ENCODE measurements at places on chromosomes 13 and 19.

GRCh38 chr13:60617991-60618733 lies 221.1 kb downstream of the TDRD3 start:
- no peak for DNase-seq

GRCh38 chr19:56751078-56751489 lies 79.5 kb upstream of the ZNF835 start:
- DNase-seq: no peak

GRCh38 chr13:50521831-50522149 lies 321.7 kb downstream of the DLEU7 start:
- DNase-seq: no peak

DNA sequence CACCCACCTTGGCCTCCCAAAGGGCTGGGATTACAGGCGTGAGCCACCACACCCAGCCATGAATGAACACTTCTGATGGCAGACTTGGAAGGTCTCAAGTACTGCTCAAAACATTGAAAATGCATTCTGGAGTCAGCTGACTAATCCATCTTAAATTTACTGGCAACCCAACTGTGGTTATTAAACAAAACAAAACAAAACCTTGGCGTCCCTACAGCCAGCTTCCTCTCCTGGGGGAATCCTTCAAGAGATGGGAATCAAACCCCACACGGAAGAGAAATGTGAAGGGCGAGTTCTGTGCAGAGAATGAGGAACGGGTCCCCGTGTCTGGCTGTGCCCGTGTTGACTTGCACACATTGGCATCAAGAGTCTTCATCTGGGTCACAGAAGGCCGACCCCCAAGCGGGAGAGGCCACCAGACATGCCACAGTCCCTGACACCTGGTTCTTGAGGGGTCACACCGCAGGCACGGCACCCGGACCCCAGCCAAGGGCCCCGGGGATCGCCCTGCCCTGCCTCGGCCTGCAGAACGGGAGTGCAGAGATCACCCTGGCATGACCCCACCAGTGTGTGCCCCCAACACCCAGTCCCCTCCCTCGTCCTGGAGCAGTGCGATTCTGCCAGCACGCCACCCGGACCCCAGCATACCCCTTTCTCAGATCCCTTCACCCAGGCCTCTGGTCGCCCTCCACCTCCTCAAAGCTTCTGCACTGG lies 3.2 kb downstream of the MAP2K2 start:
- DNase-seq: no peak

- DNase-seq: no peak
Observed at GRCh38 chr19:2288338-2288817, 6.4 kb upstream of the PEAK3 start.

GRCh38 chr13:113451951-113452421 lies 1.3 kb downstream of the ADPRHL1 start:
- DNase-seq: no peak

- DNase-seq: no peak
Observed at GRCh38 chr13:80251403-80251802, 89.5 kb downstream of the SPRY2 start.

GRCh38 chr19:16623576-16623975 lies 4.4 kb downstream of the MED26 start:
- DNase-seq: no peak

DNA sequence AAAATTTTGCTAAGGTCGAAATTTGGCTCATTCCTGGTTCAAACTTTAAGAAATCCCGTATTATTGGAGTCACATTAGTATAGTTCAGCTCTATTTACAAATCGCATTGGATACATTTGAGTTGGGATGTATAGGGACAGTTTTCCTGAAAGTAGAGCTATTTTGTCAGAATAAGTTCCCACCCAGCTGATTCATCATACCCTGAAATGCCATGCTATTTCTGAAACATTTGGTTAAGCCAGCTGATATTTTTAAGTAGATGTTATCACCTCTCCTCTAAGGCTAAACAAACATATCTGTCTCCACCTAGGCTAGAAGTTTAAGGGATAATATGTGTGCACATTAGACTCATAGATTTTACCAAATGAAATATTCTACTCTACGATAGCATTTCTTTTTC lies 226.2 kb upstream of the ARGLU1 start:
- no peak for DNase-seq

DNA sequence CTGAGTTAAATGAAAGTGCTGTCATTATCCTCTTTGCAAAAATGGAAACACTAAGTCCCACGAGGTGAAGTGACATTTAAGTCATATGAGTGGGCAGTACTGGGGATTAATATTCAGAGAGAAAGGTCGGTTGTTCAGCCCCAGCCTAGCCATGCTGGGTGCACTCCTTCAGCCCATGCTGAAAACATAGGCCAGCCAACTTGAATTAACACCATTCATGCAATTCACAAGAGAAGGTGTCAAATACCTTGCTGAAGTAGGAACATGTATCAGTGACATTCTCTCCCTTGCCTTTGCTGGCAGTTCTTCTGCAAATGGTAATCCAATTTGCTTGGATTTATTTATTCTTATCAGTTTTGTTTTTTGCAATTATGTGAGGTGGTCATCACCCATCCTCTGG lies 256.3 kb downstream of the DNAJC15 start:
- no peak for DNase-seq

- no peak for DNase-seq
Observed at GRCh38 chr19:10268071-10268470, 2.8 kb upstream of the ICAM1 start.

DNA sequence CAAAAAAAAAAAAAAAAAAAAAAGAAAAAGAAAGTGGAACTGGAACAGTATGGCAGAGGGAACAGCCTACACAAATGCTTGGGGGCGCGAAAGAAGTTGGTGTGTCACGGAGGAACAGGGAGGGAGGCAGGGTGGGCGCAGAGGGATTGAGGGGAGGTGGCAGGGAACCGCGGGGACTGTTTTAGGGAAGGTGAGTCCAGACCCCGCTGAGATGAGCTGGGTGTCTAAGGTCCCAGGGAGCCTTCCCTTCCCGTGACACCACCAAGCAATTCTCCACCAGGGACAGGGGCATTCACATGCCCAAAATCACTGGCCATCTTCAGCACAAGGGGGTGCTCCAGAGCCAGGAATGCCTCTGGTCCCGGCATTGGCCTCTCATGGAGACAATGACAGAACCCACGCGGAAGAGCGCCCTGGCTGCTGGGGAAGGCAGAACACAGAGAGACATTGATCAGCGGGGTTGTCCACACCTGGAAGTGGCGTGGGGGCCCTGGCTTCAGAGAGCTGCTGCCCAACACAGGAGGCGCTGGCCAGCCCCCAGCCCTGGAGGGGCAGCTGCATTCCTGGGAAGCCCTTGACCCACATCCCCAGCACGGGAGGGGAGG lies 6.9 kb downstream of the PEAK3 start:
- DNase-seq: peak; percentile 43

DNA sequence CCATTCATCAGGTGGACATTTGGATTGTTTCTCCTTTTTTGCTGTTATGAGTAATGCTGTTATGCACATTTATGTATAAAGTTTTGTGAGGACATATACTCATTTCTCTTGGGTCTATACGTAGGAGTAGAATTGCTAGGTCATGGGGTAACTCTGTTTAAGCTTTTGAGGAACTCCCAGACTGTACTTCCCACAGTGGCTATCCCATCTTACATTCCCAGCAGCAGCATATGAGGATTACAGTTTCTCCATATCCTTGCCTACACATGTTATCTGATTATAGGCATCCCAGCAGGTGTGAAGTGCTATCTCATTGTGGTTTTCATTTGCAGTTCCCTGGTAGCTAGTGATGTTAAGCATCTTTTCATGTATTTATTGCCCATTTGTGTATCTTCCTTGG lies 5.9 kb downstream of the ZSCAN22 start:
- DNase-seq: no peak

DNA sequence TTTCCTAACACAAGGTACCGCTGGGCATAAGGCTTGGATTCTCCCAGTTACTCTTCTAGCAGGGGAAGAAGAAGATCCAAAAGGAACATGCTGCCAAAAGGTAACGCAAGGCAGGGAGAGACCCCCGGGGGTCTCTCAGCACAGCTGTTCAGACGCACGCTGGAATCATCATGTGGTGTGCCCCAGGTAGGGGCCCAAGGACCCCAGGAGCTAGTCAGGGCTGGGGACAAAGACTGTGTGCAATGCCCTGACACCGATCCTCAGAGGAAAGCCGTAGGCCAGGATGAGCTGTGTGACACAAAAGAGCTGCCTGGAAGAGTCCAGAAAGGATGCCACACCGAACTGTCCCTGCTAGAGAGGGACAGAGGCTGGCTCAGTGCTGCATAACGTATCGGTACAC lies 22.3 kb upstream of the EPHX3 start:
- no peak for DNase-seq

- no peak for DNase-seq
Observed at GRCh38 chr19:38648769-38649304, 1.4 kb downstream of the ACTN4 start.

DNA sequence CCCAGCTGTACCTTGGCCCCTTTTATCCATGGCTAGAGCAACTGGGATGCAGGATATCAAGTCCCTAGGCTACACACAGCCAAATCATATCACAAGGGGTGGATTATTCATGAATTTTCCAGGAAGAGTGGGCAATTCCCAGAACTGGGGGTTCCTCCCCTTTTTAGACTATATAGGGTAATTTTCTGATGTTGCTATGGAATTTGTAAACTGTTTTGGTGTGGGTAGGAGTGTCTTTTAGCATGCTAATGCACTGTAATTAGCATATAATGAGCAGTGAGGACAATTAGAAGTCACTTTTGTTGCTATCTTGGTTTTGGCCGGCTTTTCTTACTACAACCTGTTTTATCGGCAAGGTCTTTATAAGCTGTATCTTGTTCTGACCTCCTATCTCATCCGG lies 18.0 kb upstream of the IGFL4 start:
- no peak for DNase-seq

GRCh38 chr19:45578861-45579260 lies 5.7 kb downstream of the OPA3 start:
- no peak for DNase-seq

DNA sequence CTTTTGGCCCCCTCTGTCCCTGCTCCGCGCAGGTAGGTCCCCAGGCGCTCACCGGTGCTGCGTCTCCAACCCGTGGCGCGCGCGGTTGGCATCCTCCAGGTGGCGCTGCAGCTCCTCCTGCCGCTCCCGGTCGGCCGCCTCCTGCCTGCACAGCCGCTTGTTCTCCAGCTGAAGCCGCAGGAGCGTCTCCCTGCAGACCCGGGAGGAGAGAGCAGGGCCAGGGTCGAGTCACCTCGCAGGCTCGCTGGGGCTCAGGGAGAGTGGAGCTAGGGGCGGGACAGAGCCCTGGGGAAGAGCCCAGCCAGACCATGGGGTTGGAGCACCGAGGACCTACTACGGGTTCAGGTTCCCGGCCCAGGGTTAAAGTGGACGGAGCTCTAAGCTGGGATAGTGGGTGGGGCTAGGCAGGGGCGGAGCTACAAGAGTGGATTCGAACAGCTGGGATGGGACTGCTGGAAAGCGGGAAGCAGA lies 9.3 kb downstream of the HOOK2 start:
- DNase-seq: peak; percentile 72

DNA sequence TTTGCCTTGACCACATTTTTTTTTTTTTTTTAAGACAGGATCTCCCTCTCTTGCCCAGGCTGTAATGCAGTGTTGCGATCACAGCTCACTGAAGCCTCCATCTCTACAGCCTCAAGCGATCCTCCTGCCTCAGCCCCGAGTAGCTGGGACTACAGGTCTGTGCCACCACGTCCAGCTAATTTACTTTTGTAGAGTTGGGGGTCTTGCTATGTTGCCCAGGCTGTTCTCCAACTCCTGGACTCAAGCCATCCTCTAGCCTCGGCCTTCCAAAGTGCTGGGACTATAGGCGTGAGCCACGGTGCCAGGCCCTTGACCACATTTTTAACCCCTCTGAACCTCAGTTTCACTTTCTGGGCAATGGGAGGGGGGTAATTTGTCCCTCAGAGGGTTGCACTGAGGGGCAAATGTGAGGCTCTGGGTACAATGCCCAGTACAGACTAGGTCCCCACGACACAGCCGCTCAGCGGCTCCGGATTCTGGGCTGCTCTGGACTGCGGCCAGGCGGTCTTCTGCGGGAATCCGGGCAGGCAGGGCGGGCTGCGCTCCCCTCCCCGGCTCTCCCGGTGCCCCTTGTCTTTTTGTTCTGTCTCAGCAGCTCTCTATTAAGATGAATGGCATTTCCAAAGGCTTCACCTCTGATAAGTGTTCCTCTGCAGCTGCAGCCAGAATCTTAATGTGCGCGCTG lies 3.8 kb upstream of the ALOX5AP start:
- no peak for DNase-seq

- DNase-seq: no peak
Observed at GRCh38 chr19:2428321-2428690, 920 bp upstream of the TIMM13 start.

DNA sequence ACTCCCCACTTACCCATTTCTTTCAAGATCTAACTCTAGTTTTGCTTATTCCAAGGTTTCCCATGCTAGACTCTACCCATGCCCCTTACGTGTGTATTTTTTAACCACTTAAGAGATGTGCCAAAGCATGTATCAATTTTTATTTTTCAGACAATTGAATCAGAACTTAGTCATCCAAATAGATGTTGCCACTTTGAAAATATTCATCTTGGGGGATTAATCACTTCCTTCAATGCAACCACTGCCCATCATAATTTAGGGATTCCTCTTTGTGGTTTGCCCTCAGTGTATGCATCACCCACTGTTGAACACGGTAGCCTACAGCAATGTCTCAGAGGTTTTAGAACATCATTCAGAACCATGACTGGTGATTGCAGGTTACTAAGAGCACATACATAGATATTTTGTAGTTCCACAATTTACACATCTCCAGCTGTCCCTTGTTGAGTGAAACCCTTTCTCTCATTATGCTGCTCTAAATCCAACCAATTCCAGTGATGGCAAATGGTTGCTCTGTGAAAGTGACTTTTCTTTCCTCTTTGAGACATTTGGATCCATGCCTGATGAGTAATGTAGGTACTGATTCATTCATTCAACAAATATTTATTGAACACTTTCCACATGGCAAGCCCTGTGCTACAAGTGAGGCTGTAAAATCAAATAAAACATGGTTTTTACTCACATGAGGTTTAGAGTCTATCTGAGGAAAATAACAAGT lies 60.6 kb upstream of the SERP2 start:
- peak; percentile 54 for DNase-seq

DNA sequence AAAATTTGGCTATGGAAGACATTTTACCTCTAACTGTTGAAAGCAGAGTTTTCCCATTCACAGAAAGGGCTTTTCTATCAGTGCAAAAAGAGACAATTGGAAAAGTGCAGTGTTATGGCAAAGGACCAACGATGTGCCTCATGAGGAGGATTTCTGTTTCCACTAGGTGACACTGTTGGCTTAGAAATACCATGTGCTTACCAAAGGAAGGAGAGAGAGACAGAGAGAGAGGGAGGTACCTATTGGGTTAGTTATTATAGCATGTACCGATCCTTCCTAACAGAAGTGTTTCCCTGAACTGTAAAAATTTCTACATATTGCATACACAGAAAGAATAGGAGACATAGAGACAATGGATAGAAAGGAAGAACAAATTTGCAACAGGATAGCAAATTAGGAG lies 23.9 kb upstream of the PSG4 start:
- DNase-seq: no peak

GRCh38 chr13:37923236-37923635 lies 53.7 kb upstream of the TRPC4 start:
- DNase-seq: no peak

- no peak for DNase-seq
Observed at GRCh38 chr13:35835989-35836388, 295.2 kb downstream of the DCLK1 start.

- no peak for DNase-seq
Observed at GRCh38 chr13:98220271-98220791, 43.3 kb upstream of the RNF113B start.
